Stimulated activated CD4-positive, alpha-beta T cell treated with anti-CD3 and anti-CD28 coated beads, Interleukin-1b, Interleukin-23, amount 100 ng/mL, for 1 hour (primary cell): ENCODE measurements at places on chromosomes 3 and 15.

- DNase-seq: no peak
Observed at GRCh38 chr3:194736896-194737600, 51.4 kb downstream of the FAM43A start.

DNA sequence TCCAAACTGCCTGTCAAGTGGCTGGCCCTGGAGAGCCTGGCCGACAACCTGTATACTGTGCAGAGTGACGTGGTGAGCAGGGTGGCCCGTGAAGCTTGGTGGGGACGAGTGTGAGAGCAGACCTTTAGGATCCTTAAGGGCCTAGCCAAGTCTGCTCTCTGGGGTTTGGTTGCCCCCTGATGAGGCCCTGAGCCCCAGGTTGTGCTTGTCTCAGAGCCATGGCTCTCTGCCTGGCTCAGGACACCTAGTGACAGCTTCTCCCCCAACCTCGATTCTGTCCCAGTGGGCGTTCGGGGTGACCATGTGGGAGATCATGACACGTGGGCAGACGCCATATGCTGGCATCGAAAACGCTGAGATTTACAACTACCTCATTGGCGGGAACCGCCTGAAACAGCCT is 14.4 kb downstream of the TYRO3 start:
- DNase-seq: no peak

- DNase-seq: no peak
Observed at GRCh38 chr3:149378478-149379309, 1.2 kb upstream of the TM4SF1 start.

DNA sequence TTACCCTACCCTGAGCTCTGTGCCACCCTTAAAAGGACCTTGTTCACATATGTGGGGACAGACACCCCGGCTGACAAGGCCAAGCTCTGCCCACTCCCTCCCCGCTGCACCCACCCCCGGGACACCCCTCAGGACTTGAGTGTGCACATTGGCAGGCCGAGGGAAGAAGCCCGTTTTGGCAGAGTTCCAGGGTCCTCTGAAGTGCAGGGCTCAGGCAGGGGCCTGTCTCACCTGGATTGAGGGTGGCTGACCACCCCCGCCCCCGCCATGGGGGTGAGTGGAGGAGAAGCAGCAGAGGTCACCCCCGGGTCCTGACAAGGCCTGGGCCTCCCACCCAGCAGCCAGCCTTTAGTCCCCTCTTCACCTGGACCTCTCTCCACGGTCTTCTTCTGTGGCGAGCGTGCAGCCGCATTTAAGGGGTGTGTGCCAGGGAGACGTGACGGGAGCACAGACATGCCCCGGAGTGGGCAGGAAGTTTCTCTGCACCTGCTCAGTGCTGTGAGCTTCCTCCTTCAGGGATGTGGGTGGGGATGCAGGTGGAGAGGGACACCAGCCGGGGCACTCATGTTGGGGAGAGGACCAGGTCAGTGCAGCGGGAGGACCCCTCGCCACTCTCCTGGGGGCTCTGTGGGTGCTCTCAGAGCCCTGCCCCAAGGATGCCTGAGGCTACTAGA is 50.7 kb downstream of the LINGO1 start:
- DNase-seq: no peak

GRCh38 chr15:84898761-84899160 is 14.3 kb downstream of the SLC28A1 start:
- no peak for DNase-seq

DNA sequence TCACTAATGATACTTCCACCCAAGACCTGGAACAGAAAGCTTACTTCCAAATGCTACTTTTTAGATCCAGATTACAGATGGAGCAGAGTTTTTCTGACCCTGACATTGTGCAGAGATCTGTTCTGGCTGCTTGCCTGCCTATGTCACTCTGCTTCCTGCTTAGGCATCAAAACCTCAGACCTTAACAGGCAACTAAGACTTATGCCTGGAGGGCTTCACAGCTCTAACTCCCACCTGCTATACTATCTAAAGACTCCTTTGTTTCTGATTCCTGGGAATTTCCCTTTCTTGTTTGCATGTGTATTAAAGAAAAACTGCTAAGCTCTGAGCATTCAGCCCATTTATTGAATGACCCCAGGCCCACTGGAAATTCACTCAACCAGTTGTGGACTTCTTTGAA is 157.4 kb upstream of the NPHP3 start:
- no peak for DNase-seq

DNA sequence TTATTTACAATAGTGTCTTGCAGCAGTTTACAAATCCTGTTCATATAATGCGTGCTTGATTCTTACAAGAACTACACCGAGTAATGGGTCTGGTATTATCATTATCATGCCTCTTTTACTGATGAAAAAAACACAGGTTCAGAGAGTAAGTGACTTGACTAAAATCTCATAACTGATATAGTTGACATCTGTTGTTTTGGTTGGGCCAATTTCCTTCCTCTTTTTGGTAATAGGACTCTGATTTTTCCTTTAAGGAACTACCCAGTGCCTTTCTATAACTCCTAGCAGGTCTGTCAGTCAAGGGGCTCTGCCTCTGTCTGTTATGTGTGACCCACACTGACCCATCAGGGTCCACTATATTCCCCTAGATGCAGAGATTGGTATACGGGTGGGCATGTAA is 14.6 kb upstream of the BLOC1S6 start:
- DNase-seq: no peak

GRCh38 chr3:57064572-57064971 is 4.1 kb downstream of the SPATA12 start:
- no peak for DNase-seq

- DNase-seq: no peak
Observed at GRCh38 chr3:13886593-13887129, 6.8 kb upstream of the WNT7A start.

GRCh38 chr3:52451237-52452083 is 2.4 kb downstream of the TNNC1 start:
- no peak for DNase-seq

- DNase-seq: no peak
Observed at GRCh38 chr3:156038869-156039268, 81.5 kb upstream of the KCNAB1 start.

DNA sequence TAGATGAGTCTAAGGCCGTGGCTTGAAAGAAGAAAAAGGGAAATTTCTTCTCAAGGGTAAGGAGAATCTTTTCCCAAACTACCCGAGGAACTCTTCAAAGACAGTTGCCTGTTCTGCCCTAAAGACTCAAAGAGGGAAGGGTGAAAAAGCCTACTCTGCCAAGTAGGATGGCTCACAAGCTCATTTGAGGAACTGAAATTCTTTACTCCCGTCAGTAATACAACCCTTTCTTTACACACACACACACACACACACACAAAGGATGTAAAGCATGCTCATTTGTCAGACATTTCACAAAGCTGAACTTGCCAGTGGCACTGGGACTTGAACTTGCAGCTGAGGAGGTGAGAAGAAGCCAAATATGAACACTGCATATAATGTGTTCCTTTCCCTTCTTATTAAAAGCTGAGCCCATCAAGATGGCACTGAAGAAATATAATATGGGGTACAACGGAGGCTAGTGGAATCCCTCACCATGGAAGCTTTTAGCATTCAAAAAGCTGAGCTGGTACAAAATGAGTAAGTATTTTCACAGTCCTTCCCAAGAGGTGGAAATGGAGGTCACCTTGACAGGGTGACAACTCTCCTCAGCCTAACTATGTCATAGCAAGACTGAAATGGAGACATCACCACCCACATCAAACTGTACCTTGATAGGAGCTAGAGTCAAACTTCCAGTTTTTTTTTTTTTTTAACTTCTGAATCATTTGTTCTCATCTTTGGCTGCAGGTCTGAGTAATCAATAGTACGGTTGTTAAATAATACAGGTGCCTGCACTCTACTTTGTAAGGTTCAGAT is 57.6 kb downstream of the TAFA4 start:
- no peak for DNase-seq

GRCh38 chr15:55060836-55061235 is 135.9 kb downstream of the RSL24D1 start:
- no peak for DNase-seq

DNA sequence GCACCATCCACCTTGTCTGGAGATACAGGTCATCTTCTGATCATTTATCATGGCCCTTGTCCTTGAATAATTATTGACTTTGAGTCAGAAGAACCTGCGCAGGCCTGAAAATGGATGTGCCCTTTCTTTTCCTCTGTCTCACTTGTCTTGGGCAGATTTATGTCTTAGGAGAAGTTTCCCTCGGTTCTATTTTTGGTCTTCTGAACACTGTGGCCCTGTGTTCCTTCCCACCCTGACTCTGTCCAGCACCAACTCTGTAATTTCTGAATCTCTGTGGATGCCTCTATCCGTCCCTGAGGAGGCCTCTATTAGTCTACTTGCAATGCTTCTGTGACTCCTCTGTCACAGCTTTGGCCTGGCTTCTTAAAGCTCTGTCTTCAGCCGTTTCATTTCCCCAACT is 680.8 kb upstream of the CFAP20DC start:
- DNase-seq: no peak

DNA sequence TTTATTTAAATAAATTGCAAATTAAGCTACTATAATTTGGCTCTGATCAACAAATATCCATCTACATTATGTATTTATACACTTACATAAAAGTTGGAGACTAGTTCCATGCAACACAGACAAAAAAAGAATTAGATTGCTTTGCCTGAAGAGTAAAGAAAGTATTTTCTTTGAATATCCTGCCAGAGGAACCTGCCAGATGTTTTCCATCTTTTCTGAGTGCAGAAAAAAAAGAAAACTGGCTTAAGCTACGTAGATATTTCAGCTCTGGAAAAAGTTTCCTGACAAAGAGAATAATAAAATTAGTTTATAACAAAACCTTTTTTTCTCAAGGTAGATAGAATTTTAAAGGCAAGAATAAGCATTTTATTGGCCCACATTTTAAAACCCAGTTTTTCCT is 607.5 kb upstream of the NAALADL2 start:
- DNase-seq: no peak

GRCh38 chr15:99495430-99496301 is 70.1 kb upstream of the MEF2A start:
- no peak for DNase-seq

GRCh38 chr3:39502838-39503145 is 35.3 kb downstream of the MOBP start:
- DNase-seq: no peak

DNA sequence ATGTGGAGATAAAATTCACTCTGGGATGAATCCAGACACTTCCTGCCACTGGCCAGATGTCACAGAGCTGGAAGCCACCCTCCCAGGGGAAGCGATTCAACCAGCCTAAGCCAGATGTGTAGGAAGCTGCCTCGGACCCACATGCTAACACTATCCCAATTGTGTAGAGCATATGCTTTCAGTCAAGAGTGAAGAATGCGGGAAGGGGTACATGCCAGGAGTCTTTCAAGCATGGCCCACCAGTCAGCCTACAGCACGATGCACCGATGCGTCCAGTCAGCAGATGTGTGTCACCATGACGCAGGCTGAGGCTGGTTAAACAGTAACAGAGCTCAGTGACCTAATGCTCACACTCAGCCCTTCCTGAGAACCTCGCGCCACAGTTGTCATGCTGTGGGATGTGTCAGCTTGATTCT is 38.8 kb upstream of the BNC1 start:
- DNase-seq: no peak

GRCh38 chr15:83866692-83867091 is 212.8 kb downstream of the ADAMTSL3 start:
- DNase-seq: no peak

DNA sequence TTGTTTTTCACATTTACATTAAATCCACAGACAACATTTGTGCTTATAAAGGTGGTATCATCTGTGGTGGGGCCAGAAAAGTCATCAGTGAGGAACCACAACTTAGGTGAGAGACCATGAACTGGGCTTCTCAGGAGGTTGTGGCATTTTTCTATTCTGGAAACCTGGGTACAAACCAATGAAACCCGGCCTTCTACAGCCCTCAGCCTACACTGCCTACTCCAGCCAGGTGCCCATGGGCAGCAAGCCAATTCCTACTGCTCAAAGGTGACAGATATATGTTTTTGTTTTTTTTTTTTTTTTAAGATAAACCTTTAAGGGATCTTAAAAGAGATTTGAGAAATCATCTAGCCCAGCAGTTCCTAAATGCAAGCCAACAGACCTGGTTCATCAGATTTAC is 20.3 kb downstream of the SPG21 start:
- no peak for DNase-seq

DNA sequence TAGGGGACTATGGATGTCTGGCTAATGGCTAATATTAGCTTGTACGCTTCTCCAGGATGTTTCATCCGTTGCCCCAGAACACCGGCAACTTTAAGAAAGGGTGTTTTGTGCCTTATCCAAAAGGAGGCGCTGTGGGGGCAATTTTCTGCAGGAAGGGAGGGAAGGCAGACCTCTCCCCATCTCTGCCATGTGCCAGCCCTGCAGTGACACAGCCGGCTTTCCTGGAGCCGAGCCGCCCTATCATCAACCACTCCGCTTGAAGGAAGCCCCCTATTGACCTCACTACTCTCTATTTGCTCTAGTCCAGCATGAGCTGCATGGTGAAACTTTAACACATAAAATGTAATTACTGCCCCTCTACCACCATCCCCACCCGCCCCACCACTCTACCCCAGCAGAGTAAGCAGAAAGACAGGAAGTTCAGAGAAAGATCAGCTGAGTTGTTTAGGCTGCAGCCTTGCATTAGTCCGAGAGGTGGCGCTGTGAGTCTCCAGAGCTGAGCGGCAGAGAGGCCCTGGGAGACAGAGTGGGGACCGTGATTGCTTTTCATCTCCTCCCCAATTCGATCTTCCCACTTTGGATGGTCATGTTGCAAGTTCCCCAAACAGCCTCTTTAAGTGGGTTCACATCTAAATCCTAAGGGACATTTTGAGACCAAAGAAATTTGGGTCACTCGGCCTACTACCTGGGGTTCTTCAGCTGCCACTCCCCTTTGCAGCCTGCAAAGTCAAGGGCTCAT is 24.5 kb upstream of the RAD18 start:
- peak; percentile 30 for DNase-seq

GRCh38 chr3:43177085-43177484 is 71.2 kb upstream of the POMGNT2 start:
- no peak for DNase-seq

- DNase-seq: no peak
Observed at GRCh38 chr3:172181932-172182586, 142.7 kb downstream of the FNDC3B start.

- DNase-seq: no peak
Observed at GRCh38 chr3:122795674-122796195, 866 bp downstream of the SLC49A4 start.

DNA sequence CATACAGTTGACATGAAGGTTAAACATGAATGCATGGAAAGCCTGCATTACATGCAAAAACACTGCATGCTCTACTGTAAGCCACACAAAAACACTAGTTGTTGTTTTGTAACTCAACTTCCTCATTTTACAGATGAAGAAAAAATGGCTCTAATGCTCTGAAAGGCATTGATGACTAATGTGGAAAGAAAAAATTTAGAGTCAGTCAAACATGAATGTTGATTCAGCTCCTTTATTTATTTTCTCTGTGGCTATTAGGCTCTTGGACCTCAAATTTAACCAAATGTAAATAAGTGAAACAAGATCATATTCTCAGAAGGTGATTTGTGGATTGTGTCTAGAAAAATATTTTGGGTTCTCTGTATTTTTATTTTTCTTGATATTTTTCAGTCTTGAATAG is 336.7 kb upstream of the ZNF717 start:
- no peak for DNase-seq

GRCh38 chr3:194397757-194398312 is 1.2 kb downstream of the GP5 start:
- no peak for DNase-seq
